GM04504 (cell line): ENCODE measurements at places on chromosomes 16 and 17.

DNA sequence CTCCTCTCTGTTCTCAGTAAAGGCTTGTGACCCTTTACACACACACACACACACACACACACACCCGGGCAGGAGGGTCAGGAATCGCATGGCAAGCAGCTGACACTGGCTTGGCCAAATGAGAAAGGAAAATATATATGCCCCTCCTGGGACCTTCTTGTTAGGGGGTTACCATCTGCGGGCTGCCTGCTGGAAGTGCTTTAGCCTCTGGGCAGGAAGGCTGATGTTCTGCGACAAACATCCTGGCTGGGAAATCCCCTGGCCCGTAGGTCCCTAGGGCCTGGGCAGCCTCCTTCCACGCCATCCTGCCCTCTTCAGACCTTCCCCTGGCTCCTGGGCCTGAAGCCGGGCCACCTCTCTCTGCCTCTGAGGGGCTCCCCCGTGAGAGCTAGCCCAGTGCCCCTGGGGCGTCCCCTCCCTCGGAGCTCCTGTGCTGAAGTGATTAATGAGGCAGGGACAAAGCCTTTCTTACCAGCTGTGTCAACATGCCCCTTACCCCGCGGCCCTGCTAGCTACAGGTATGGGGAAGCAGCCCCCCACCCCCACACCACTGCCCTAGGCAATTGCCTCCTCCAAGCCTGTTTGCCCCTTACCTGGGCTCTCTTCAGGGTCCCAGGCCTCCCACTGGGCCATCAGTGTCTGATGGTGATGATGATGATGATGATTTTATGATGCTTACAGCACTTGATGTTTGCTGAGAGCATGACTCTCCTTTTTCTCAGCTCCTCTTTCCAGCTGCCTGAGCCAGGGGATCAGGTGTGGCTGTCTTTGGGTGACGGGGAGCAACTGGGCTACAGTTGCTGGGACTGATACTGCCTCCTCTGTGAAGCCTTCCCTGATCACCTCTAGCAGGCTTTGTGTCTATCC is 32.8 kb upstream of the ETV4 start:
- DNase-seq, result peak; percentile 40

DNA sequence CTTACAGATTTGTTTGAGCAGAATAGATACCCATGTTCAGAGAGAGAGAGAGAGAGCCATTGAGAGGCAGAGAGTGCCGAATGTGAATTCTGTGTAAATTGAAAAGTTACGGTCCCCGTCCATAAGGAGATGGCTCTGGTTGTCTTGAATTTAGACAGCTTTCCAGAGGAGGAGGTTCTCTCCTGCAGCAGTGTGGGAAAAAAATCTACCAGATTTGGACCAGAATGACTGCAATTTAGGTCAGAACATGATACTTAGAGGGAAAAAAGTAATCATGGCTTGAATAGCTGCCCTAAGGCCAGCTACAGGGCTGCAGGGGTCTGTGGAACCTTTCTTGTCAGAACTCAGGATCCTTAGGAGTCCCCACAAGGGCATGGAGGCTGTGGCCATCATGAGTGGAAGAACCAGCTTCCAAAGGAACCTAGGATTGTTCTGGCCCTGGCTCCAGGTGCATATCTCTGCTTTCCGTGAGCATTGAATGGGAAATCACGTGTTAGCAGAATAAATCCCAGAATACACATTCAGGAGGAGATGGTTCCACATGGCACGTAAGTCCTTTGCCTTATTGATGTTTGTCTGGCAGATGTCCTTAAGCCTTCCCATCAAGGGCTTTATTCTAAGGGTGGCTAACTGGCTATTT is 13.0 kb downstream of the PITPNC1 start:
- no peak for DNase-seq

- DNase-seq, result no peak
Measured at GRCh38 chr17:69913216-69913615, 161.8 kb upstream of the KCNJ16 start.

GRCh38 chr16:11283820-11284248 is 2.7 kb upstream of the PRM1 start:
- DNase-seq, result peak; percentile 9

GRCh38 chr16:61590577-61590976 is 445.7 kb downstream of the CDH8 start:
- DNase-seq, result no peak

GRCh38 chr17:49680314-49680713 is 2.4 kb upstream of the SPOP start:
- DNase-seq, result no peak

- no peak for DNase-seq
Measured at GRCh38 chr17:67377488-67378453, 690 bp downstream of the PITPNC1 start.

DNA sequence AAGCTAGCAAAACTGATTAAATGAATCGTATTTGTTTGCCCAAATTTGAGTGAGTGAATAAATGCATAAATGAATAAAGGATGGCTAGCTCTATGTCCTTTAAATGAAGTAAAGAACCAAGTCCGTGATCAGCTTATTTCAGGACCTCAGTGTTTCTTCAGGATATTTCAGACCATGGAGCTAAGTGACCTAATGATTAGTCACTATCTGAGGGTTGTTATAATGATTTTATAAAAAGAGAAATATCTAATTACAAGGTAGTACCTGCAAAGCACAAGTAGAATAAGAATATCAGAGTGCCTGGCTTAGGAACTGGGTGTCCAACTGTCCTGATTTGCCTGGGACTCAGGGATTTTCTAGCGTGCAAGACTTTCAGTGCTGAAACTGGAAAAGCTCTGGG is 12.5 kb downstream of the KCNJ2 start:
- DNase-seq, result no peak

DNA sequence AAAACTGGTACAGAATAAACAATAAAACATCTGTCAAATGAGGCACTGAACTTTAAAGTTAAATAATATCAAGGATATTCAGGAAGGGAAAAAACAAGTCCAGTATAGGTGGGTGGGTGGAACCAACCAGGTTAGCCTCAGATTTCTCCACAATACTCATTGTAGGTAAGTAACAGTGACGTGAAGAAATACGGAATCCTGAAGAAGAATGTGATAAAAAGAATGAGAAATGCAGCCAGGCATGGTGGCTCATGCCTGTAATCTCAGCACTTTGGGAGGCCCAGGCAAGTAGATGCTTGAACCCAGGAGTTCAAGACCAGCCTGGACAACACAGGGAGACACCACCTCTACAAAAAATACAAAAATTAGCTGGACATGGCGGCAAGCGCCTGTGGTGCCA is 47.3 kb downstream of the UBE2G1 start:
- no peak for DNase-seq

- DNase-seq, result no peak
Measured at GRCh38 chr17:556431-556995, 158.1 kb downstream of the VPS53 start.

DNA sequence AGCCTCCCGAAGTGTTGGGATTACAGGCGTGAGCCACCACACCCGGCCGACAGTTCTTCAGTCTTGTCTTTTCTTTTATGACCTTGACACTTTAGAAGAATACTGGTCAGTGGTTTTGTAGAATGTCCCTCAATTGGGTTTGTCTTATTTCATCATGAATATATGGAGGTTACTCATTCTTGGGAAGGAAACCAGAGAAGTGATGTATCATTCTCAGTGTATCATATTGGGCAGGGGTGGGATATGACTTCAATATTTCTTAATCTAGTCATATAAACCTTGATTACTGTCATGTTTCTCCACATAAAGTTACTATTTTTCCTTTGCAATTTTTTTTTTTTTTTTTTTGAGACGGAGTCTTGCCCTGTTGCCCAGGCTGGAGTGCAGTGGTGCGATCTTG is 36.9 kb downstream of the SNTB2 start:
- DNase-seq, result peak; percentile 32

GRCh38 chr16:67999985-68000384 is 701 bp upstream of the DPEP2 start:
- DNase-seq, result no peak

- no peak for DNase-seq
Measured at GRCh38 chr16:1775006-1775845, 2.3 kb upstream of the MRPS34 start.

DNA sequence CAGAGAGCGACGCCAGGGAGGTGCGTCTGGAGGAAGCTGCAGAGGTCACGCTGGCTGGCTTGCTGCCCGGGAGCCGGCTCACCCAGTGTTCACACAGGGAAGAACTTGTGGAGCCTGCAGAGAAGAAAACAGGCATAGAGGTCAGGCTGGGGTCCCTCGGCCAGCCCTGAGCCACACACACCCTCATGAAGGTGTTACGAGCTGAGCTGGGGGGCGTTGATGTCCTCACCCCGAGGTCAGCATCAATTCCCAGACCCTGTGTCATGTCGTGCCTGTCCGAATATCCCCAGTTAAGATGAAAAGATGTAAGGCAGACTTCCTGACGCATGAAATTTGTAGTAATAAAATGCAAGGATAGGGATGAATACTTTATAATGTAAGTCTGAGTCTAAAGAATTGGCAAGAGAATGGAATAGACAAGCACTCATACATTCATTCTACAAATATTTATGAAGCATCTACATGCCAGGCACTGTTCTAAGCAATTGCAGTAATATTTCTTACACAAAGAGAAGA is 77.1 kb downstream of the USP31 start:
- peak; percentile 58 for DNase-seq

DNA sequence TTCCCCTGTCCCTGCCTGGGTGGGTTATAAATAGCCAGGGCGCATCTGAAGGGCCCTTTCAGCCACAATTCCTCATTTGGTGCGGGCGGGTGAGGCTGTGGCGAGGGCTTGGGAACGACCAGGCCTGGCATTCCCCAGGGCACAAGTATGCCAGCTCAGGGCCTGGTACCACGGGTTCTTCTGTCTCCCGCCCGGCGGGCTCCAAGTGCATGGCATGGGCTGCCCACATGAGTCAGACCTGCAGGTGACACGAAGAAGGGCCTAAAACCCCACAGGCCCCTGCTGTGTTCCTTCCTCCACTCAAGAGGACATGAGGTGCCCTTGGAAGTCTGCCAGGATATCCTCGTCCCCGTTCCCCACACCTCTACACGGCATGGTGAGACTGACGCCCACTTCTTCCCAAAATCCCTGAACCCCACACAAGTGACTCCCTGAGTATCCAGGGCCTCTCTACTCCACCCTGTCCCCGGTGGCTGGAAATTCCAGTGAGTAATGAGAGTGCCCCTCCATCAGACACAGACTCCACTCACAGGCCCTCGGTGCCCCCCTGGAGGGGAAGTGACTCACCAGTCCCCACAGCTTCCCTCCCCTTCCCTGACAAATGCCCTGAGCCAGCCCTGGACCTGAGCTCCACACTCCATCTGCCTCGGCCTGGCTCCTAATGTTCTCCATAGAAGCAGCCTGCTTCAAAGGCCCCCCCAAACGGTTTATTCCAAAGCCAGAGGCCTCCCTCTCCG is 68.8 kb downstream of the ABR start:
- peak; percentile 53 for DNase-seq

- no peak for DNase-seq
Measured at GRCh38 chr16:86231321-86231995, 278.9 kb upstream of the FOXF1 start.

- no peak for DNase-seq
Measured at GRCh38 chr16:66335704-66336329, 30.7 kb upstream of the CDH5 start.

GRCh38 chr17:61678339-61678738 is 87.3 kb upstream of the NACA2 start:
- no peak for DNase-seq

DNA sequence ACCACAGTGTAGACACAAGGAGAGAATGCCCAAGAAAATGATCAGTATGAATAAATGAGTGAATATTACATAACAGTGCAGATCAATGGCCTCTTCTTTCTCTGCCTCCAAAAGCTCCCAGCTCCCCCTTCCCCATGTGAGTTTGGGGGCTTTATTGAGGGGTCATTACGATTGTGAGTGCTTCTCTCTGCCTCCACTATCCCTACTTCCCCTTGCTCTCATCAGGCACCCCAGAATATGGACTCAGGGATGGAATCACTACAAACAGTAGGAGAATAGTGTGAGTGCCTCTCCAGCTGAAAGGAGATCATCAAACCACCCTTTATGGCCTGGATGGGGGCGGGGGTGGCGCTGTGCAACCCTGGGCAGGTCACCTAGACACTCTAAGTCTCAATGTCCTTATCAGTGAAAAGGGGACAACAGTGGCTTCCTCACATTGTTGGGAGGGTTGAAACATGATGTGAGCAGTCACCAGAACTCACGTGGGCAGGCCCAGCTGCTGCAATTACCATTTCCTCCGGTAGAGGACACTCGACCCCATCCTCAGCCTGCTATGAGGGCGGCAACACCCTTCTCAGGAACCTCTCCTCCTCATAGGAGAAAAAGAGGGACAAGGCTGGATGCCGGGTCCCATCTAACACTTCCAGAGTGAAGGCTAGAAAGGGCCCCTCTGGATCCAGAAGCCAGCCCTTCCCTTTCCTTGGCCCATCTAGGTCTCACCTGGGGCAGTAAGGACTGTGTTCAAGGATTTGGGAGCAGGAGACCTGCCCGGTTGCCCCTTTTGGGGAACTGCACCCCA is 2.1 kb upstream of the EPOP start:
- DNase-seq, result peak; percentile 59

GRCh38 chr16:49556249-49556605 is 182.6 kb downstream of the C16orf78 start:
- no peak for DNase-seq

GRCh38 chr16:71846431-71846830 is 655 bp downstream of the ATXN1L start:
- DNase-seq, result no peak
